ENCODE measurements at places on chromosomes 3 and 15.

GRCh38 chr15:66630801-66631351 is 65.1 kb upstream of the LCTL start:
- no peak for ATAC-seq

GRCh38 chr3:61562721-61563312 is 1.4 kb downstream of the PTPRG start:
- ATAC-seq: no peak

DNA sequence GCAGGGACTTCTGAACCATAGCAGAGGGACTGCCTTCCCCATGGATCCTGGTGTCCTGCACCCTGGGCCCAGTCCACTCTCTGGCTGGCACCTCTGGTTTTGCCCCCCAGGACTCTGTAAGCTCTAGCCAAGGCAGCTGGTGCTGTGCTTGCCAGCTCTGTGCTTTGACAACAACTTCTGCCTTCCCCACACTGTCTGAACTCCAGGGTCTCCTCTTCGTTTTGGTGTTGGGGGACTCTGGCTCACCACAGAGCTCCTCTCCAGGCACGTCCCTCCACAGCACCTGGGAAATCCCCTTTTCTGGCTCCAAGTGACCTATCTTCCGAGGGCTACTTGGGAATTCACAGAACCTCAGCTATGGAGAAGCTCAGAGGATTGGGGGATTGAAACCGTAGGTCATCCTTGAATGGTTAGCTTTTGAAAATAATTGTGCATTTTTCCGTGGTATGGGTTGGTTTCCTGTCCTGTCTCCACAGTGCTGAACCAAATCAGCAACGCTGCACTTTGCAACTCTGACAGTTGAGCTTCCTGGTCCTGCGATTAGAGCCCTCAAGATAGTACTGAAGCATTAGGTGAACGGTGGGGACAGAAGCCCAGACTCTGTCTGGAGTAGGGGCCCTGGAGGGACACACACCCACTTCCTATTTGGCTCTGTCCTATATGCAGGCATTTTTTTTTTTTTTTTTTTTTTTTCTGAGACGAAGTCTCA is 152.4 kb downstream of the APBA2 start:
- ATAC-seq: no peak

DNA sequence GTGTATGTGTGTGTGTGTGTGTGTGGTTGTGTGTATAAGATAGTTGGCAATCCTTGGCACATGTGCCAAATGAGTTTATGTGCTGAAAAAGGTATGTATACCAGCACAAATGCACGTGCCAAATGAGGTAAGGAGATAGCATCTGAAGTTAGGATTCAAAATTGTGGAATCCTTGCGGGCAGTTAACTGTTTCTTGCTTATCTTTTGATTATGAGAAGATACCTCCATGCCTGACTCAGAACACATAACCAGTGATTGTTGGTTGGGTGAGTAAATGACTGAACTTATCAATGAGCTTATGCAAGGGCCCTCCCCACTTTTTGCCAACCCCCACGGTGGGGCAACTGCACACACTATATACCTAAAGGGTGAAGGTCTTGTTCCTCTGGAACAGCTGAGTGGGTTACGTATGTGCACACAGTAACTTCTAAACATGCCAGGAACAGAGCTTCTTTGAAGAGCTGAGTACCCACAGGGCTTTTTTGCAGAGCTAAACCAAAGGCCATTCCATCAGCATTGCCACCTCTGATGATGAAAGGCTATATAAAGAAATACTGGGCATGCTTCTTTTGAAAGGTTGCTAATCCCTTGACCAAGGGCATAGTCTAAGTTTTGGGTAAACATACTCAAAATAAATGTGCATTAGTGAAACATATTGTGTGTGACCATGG is 60.1 kb downstream of the MEIS2 start:
- ATAC-seq: no peak

DNA sequence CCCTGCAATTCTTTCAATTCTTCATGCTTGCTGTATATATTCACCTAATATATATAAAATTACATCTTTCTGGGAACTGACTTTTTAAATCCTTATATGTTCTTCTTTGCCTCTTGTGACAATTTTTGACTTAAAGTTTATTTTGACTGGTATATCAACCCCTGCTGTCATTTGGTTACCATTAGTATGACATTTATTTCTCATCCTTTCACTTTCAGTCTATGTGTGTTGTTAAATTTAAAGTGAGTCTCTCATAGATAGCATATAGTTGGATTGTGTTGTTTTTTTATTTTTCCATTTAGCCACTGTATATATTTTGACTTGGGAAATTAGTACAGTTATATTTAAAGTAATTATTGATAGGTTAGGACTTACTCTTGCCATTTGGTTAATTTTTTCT is 194.9 kb downstream of the DPH6 start:
- ATAC-seq: no peak

DNA sequence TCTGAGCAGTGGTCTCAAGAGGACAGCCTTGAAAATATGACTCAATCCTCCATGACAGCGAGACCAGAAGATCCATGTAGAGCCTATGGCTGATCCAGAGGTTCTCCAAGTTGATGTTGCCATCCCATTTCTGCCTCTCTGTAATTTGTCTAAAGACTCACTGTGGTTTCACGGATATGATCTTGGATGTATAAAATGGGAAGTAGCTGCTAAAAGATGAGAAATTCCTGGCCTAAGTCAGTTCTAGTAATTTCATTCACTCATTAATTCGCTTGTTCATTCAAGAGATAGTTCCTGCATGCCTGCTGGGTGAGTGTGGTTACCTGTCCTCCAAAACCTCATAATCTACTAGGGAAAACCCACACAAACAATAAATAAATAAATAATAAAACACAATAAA is 145.9 kb downstream of the TNIK start:
- ATAC-seq: no peak
